ENCODE measurements at places on chromosomes 1 and 21.

DNA sequence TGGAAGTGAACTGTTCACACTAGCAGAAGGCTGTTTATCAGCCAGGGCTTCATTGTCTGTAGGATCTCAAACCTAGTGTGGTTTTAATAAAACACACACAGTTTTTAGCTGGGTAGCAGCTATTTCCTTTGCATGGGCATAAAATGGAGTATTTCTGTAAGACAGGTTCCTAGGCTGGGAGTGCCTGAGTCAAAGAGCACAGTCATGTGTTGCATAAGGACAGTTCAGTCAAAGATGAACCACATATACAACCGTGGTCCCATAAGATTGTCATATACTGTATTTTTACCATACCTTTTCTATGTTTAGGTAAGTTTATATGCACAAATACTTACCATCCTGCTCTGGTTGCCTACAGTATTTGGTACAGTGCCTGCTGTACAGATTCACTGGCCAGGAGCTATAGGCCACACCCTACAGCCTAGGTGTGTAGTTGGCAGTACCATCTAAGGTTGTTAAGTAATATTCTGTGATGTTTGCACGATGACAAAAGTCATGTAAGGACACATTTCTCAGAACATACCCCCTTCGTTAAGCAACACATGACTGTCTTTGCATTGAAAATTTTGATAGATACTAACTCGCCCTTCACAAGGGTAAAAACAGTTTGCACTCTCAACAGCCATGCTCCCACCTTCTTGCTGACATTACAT lies 17.2 kb downstream of the LGALS8 start:
- DNase-seq, result no peak

GRCh38 chr1:57377339-57378139 lies 46.3 kb downstream of the DAB1 start:
- no peak for DNase-seq

GRCh38 chr1:116322752-116323405 lies 50.2 kb upstream of the ATP1A1 start:
- no peak for DNase-seq

GRCh38 chr1:203182387-203182953 lies 4.0 kb downstream of the CHI3L1 start:
- DNase-seq, result no peak

GRCh38 chr1:160116283-160117147 lies 956 bp downstream of the ATP1A2 start:
- no peak for DNase-seq

- no peak for DNase-seq
Measured at GRCh38 chr1:116298746-116299145, 74.3 kb upstream of the ATP1A1 start.

DNA sequence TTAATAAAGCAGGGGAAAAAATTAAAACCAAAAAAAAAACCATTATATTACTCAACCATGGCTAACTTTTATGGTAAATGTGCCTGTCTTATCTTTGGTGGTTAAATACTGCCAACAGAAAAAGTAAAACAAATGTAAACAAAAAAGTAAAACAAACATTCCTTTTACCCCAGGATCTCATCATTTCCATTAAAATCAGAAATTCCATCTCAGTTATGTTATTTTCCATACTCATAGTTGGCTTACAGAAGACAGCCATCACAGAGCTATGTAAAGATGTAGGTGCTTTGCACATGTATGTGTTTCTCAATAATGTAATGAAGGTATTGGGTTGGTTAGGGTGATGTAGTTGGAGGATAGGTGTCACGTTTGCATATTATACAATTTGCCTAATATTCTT lies 185.0 kb downstream of the KCNK2 start:
- DNase-seq, result no peak

- peak; percentile 16 for DNase-seq
Measured at GRCh38 chr1:160007577-160008200, 24.1 kb downstream of the PIGM start.

DNA sequence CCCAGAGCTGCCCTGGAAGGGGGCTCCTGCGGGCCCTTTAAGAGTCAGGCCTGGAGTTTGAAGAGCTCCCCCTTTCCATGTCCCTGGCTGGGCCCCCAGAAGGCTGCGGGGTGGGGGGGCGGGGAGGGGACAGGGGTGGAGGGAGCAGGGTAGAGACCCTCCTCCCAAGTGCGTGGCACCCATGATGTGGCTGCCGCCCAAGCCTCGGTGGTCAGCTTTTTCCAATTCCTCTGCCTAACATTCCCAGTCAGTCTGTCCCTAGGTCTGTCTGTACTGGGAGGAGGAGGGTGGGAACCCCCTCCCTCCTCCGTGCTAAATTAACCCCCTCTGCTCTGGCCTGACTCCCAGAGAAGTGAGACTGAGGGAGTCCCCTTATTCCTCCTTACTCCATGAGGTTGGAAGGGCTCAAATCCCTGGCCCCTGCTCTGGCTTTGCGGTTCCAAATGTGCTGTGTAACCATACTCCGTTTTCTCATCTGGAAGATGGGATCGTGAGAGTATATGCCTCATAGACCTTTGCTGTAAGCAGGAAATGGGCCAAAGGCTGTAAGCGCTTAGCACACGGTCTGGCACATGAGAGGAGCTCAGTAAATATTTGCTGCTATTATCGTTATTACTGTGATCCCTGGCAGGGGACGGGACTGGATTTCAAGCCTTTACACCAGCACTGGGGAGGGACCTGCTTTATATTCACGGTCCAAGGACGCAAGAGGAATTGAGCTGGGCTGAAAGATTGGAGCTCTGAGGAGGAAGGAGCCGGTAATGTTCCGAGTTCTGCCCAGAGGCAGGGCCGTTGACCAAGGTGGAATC lies 658 bp upstream of the COL16A1 start:
- no peak for DNase-seq

DNA sequence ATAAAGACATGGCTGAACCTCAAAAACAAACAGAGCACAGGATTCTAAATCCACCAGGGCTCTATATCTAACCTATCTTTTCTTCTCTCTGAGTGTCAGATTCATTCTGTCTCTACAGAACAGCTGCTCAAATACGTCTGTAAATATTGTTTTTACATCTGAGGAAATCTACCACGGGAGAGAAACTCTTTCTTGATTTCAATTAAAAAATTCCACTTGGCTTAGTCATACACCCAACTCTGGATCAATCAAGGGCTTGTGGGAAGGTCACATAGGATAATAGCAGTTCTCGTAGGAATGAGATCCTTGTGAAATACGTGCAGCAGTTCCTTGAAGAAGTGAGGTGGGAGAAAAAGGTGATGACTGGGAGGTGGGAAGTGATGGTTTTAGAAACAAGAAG lies 1355.7 kb upstream of the ADGRL2 start:
- no peak for DNase-seq

DNA sequence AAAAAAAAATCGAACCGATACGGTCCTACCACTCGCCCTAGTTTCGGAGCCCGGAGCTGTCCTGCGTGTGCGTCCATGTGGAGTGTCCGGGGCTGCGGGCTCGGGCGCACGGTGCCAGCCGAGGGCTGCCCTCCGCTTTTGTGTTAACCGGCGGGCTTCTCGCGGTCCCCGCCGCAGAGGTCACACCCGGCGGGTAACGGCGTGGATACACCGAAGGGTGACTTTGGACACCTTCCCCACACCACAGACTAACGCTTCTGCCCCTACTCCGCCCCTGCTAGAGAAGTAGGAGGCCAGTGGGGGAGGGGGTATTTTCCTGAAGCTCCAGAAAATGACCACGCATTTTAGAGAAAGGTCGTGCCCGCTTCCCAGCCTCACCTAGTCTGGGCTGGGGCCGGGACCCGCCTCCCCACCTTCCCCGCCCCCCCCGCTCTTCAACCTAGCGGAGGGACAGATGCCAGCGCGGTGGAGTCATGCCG lies 609 bp upstream of the ATF3 start:
- no peak for DNase-seq

GRCh38 chr1:2866422-2867086 lies 65.1 kb upstream of the TTC34 start:
- no peak for DNase-seq

GRCh38 chr1:183180634-183181056 lies 5.4 kb upstream of the LAMC2 start:
- DNase-seq, result no peak

GRCh38 chr1:191086910-191087309 lies 609.2 kb upstream of the BRINP3 start:
- DNase-seq, result no peak

- no peak for DNase-seq
Measured at GRCh38 chr1:202045705-202046104, 35.3 kb downstream of the ELF3 start.

- no peak for DNase-seq
Measured at GRCh38 chr1:210617293-210617692, 288.6 kb downstream of the HHAT start.

DNA sequence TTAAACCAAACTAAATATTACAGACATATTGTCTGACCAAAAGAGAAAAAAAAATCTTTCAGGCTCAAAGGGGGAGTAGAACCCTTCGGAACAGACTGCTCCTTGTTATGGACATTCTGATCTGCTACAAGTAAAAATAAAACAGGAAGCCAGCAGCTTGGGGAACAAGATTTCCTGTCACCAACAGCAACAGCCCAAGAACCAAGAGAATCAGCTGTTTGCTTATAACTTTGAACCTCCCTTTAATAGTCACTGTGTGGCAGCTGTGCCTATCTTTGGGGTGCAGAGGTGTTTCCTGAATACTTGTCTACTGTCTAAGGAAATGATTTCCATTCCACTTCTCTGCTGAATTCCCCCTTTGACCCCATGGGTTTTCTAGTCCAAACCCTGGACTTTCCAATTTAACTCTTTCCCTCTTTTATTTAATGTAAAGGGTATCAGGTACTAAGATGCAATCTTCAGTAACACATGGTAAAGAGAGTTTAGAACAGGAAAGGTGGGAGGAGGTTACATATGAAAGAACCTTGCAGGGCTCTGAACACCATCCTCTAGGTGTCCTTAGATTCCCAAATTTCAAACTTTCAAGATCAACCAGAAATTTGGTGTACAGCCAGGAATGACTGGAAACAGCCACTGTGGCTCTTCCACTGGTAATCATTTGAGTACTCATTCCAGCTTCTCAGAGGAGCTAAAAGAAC lies 38.6 kb downstream of the GPR3 start:
- DNase-seq, result peak; percentile 54

GRCh38 chr1:158818560-158818959 lies 12.6 kb upstream of the MNDA start:
- DNase-seq, result peak; percentile 73

- DNase-seq, result no peak
Measured at GRCh38 chr1:31689379-31689778, 14.4 kb downstream of the COL16A1 start.

DNA sequence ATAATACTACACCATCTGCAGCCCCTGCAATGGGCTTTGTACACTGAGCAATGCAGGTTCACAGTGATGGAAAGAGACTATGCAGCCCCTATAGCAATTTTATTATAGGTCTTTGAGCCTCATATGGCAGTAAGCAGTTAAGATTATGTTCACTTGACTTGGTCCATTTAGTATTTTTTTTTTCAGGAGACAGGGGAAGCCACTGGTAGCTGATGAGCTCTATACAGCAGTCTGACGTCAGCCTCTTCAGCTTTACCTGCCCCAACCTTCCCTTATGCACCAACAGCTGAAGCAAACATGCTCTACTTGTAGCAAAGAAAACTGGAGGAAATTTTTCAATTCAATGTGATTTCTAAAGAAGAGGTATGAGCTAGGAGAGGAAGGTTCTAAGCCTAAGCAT lies 32.2 kb downstream of the AIDA start:
- no peak for DNase-seq

GRCh38 chr1:169361281-169361680 lies 6.3 kb downstream of the NME7 start:
- no peak for DNase-seq

- no peak for DNase-seq
Measured at GRCh38 chr1:56569661-56570060, 9.7 kb downstream of the PLPP3 start.

- no peak for DNase-seq
Measured at GRCh38 chr1:17190010-17190995, 14.6 kb upstream of the PADI1 start.

GRCh38 chr1:26349188-26349876 lies 4.6 kb downstream of the CRYBG2 start:
- DNase-seq, result no peak

DNA sequence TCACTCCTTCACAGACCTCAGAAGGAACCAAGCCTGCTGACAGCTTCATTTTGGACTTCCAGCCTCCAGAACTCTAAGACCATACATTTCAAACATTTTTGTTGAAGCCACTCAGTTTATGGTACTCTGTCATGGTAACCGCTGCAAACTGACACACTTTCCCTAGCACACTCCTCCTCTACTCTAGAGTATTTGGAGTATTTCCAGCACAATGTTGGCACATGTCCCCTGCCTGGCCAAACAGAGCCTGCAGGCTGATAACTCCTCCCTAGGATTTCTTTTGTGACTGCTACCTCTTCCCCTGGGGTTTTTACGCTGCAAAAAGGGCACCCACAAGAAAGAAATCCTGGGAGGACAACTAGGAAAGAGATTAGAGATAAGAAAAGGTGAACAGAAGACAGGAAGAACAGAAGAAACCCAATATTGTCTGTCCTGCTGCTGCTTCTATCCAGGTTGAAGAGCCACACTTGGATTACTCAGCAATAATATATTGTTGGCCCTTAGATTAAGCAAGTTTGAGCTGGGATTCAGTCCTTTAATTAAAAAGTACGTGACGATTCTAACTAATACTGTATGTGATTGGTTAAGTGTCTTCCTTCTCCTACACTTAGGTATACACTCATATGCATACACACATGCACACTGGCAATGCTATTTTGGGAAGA lies 844.1 kb downstream of the LTN1 start:
- DNase-seq, result no peak

- peak; percentile 47 for DNase-seq
Measured at GRCh38 chr1:156025876-156026275, 5.1 kb upstream of the SSR2 start.

DNA sequence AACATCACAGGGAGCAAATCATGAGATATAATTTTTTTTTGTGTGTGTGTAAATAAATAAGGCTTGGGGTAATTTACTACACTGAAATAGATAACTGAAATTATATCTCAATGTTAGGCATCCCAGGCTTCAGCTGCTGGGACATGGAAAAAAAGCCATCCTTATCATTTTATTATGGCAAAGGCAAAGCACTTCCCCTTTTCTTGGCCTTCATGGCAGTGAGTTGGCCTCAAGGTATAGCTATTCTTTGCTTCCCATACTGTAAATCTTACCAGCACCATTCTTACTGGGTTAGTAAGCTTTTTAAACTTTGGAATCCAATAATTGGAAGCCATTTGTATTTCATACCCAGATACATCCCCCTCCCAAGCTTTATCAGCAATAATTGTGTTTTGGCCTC lies 29.0 kb downstream of the RBM11 start:
- DNase-seq, result no peak

DNA sequence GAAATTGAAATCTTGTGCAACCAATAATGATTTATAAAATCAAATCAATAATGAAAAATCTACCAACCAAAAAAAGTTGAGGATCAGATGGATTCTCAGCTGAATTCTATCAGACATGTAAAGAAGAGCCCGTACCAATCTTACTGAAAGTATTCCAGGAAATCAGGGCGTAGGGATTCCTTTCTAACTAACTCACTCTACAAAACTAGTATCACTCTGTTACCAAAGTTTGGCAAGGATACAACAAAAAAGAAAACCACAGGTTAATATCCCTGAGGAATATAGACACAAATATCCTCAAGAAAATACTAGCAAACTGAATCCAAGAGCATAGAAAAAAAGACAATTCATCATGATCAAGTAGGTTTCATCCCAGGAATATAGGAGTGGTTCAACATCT lies 52.8 kb upstream of the ADGRL4 start:
- no peak for DNase-seq
